ENCODE measurements at places on chromosomes 5 and 9. TPM values are rescaled to one million over a fixed set of nuclear protein-coding genes. Genes with fewer than 3 reads are reported as not detected.
A peak's percentile ranks its signal among the peaks of the same experiment; 100 is the strongest.

DNA sequence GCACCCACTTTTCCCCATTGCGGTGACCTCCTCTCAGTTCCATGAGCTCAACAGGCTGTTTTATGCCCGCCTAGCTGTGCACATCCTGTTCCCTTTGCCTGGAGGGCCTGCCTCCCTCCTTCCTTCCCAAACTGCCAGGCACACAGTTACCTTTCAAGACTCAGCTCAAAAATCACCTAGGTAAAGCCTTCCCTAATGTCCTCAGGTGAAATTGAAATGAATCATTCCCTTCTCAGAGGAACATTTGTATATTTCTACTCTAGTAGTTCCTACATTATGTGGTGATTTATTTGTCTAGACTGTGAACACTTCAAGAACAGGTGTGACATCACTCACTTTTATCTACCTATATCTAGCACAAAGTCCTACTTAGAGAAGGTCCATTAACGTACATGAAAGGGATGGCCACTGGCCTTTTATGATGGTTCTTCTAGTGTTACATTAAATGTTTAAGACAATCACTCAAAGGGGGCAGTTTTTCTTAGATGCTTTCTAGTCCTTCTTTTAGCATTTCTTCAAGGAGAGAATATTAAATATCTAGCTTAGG lies 103.5 kb upstream of the EQTN start:
- peaks cover 5% of the 10 kb centered on the region for H3K4me1 ChIP-seq
- DNase-seq = no peak
- H3K36me3 ChIP-seq = no peaks in the 10 kb centered on the region
- H3K27me3 ChIP-seq = no peaks in the 10 kb centered on the region
- no peak overlapping the region for H3K27ac ChIP-seq

- peak; percentile 43 for DNase-seq
- H3K4me3 ChIP-seq = peak within 1 kb of the TSS; percentile 80
- H3K27ac ChIP-seq = no peak within 1 kb of the TSS
- H3K27me3 ChIP-seq = peaks cover 19% of the 10 kb centered on the region
- H3K36me3 ChIP-seq = no peaks in the 10 kb centered on the region
- H3K4me1 ChIP-seq = peaks cover 2% of the 10 kb centered on the region
Measured at GRCh38 chr5:41510176-41510831, at the start of gene PLCXD3. Gene PLCXD3, minus strand, starts transcription at chr5:41510601. Its CDS starts 75 bp downstream, at chr5:41510526.

- DNase-seq = peak; percentile 83
- no peaks in the 10 kb centered on the region for H3K4me1 ChIP-seq
- H3K27ac ChIP-seq = no peak overlapping the region
Measured at GRCh38 chr5:179530069-179530998, 20.0 kb upstream of the RUFY1 start.

GRCh38 chr9:108467653-108468324 lies 388.0 kb downstream of the ACTL7B start:
- H3K4me3 ChIP-seq = no peak overlapping the region
- no peaks in the 10 kb centered on the region for H3K36me3 ChIP-seq
- H3K4me1 ChIP-seq = no peaks in the 10 kb centered on the region
- no peak overlapping the region for H3K27ac ChIP-seq
- no peak for DNase-seq
- no peaks in the 10 kb centered on the region for H3K27me3 ChIP-seq

DNA sequence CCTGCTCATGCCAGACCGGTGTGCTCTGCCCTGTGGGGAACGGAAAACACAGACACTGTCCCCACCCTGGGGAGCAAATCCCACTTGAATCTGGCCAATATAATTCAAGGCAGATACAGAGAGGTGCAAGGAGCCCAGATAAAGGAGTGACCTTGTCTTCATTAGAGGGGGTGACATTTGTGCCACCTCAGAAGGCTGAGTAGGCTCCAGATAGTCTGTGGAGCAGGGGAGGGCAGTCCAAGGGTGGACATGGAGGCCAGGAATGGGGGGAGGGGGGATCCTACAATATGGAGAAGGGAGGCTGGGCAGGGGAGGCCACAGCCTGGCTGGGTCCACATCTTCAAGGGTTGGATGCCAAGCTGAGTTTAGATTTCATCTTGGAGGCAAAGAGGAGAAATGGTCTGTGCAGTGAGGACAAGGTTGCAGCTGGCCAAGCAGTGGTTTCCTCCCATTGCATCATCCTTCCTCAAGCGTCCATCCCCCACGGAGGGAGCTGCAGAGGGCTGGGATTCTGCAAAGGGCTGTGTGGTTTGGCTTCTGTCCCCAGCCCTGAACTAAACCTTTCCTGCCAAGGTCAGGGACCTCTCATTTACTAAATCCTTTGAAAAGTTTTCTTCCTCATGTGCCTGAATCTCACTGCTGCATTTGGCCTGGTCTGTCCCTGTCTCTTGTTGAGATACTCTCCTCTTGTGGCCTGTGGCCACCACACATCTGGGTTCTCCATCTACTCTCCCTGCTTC lies 60.1 kb downstream of the GALNT12 start:
- no peak overlapping the region for H3K4me3 ChIP-seq
- H3K27ac ChIP-seq = no peak overlapping the region
- no peaks in the 10 kb centered on the region for H3K27me3 ChIP-seq
- no peak for DNase-seq
- H3K36me3 ChIP-seq = no peaks in the 10 kb centered on the region

DNA sequence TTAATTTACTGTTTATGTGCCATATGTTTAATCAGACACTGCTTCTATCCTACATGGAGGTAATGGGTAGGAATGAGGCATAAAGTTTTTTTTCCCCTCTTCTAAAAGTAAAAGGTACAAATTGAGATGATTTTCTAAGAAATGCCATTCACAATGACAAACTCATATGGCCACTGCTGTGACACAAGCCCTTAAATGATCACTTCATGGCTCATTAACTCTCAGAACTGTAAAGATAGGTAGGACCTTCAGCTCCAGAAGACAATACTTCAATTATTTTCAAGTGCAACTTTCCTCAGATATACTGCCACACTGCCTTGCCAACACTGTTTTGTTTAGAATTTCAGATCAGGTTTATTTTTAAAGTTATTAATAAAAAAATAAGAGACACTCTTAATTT lies 362.9 kb upstream of the ZNF608 start:
- DNase-seq = no peak
- H3K4me1 ChIP-seq = no peaks in the 10 kb centered on the region
- H3K36me3 ChIP-seq = 0 out of 2 replicates have a peak, but pooled peaks cover 3% of the 10 kb centered on the region
- H3K4me3 ChIP-seq = no peak overlapping the region

DNA sequence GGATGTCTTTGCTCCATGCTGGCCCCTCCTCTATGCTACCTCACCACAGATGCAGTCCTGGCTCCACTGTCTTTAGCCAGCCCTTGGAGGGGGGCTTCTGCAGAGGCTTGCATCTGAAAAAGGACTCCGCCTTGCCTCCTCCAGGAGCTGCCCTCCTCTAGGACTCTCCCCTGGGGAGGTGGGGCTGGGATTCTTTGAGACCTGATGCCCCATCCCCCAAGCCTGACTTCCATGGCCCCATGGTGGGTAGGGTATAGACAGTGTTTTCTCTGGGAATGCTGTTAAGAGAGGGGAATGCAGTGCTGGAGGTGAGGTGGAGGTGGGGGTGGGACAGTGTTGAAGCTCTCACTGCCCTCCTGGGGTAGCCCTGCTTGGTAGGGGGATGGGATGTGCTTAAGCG lies 14.3 kb downstream of the JADE2 start:
- DNase-seq = peak; percentile 96
- H3K36me3 ChIP-seq = peaks cover 44% of the 10 kb centered on the region
- peak overlapping the region; percentile 50 for H3K4me3 ChIP-seq
- H3K27me3 ChIP-seq = no peaks in the 10 kb centered on the region

DNA sequence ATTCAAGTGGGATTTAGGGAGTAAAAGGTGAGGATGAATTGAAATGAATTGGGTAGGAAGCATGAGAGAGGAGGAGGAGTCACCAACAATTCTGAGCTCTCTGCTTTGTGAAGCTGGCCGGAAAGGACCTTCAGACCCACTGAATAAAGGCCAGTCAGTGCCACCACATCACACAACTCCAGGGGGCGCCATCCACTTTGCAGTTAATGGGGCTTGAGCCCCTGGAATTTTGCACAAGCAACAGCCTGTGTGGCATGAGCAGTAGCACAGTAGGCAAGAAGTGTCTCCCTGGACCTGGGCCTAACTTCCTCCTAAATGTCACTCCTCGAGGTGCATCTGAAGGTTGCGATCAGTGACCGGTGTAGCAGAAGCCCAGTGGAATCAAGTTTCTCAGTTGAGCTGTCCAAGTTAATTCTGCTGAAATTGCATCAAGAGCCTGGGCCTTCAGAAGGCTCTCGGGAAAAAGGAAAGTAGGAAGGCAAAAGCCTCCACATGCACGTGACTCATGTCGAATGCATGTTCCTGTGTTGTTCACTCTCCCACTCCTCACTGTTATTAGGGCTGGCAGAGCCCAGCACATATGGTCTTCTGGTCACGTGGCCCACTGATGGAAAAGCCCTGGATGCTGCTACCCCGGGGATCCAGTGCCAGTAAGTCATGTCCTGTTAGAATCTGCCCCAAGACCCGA lies 27.8 kb upstream of the GLIS3 start:
- no peak overlapping the region for H3K4me3 ChIP-seq
- DNase-seq = no peak
- no peak overlapping the region for H3K27ac ChIP-seq
- H3K36me3 ChIP-seq = no peaks in the 10 kb centered on the region

DNA sequence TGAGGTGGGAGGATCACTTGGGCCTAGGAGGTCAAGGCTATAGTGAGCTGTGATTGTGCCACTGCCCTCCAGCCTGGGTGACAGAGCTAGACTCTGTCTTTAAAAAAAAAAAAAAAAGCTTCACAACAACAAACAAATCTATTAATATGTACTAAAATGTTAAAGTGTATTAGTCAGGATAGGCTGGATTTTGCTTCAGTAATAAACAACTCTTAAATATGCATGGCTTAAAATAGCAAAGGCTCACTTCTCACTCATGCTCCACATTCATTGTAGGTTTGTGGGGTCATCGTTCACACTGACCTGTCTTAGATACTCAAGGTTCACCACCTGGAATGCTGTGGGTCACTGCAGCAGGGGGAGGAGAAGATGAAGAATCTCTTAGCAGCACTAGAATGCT lies 33.8 kb upstream of the COL15A1 start:
- no peak for DNase-seq
- no peak overlapping the region for H3K4me3 ChIP-seq
- no peaks in the 10 kb centered on the region for H3K4me1 ChIP-seq
- H3K27ac ChIP-seq = no peak overlapping the region

GRCh38 chr9:112570671-112571167 lies 84.1 kb downstream of the KIAA1958 start:
- DNase-seq = no peak
- no peaks in the 10 kb centered on the region for H3K4me1 ChIP-seq
- no peaks in the 10 kb centered on the region for H3K27me3 ChIP-seq
- H3K36me3 ChIP-seq = peaks cover 11% of the 10 kb centered on the region

DNA sequence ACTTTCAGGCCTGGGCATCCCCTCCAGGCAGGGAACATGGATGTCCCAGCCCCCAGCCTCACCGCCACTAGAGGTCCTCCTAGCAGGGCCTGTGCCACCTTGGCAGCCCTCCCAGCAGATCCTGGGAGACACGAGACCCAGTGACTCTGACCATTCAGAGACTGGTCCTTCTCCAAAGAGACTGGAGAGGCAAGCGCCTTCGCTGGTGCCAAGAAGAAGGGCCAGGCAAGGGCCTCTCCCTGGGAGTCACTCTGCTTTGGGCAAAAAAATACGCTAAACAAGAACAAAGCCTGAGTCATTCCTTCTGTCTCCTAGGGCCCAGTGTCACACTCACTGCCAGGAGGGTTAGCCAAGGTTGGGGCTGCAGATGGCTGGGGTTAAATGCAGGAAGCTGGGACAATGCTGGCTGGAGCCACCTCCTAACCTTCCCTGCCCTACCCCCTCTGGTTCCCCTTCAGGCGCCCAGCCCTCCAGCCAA lies 35.3 kb upstream of the SMIM23 start:
- H3K4me3 ChIP-seq = no peak overlapping the region
- H3K27me3 ChIP-seq = no peaks in the 10 kb centered on the region
- H3K36me3 ChIP-seq = no peaks in the 10 kb centered on the region
- H3K27ac ChIP-seq = no peak overlapping the region
- DNase-seq = peak; percentile 74

DNA sequence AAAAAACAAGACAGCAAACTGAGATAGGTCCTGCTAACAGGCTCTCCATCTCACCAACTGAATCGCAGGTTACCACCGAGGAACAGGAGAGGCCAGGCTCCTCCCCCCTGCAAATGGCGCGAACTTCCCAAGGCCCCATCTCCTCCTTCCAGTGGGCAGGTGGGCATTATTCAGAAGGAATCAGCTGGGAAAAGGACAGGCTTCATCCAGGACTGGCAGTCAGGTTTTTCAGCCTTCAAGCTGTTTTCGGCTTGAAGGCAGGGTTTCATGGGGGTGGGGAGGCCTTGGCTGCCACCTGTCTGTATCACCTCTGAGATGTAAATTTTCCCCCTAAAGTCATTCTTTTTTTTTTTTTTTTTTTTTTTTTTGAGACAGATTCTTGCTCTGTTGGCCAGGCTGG lies 79.4 kb downstream of the SFXN1 start:
- peak; percentile 65 for DNase-seq
- H3K4me1 ChIP-seq = peaks cover 14% of the 10 kb centered on the region
- no peak overlapping the region for H3K4me3 ChIP-seq
- H3K36me3 ChIP-seq = no peaks in the 10 kb centered on the region

DNA sequence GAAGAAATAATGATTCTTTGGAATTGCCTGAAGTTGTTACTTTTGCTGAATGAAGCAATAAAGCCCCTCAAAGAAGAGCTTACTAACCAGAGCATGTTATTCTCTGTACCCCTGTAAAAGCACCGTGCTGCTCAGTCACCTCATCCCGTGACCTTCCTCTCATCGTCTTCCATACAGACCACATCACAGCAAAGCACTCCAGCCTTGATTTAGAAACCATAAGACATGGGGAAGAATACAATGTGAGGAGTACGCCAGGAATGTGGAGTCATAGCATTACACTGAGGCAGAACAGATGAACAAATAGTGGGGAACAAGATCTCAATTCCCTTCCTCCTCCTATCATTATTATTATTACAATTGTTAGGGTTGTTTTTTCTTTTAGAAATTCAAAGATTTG lies 49.1 kb downstream of the ERAP1 start:
- no peaks in the 10 kb centered on the region for H3K36me3 ChIP-seq
- H3K4me1 ChIP-seq = no peaks in the 10 kb centered on the region
- H3K27ac ChIP-seq = no peak overlapping the region
- DNase-seq = no peak
- no peak overlapping the region for H3K4me3 ChIP-seq
- no peaks in the 10 kb centered on the region for H3K27me3 ChIP-seq

Gene LCN1
- total RNA-seq = not detected

Gene WDR38
- total RNA-seq = not detected

Gene C5orf58
- 1.4 TPM for total RNA-seq

Gene SPATA31E1
- 0.09 TPM for total RNA-seq

Gene TPPP
- 0.48 TPM for total RNA-seq

Gene PRR16
- 0.13 TPM for total RNA-seq
